Right atrium auricular region (tissue), 2 donors: ENCODE measurements at places on chromosomes 16 and 17. TPM values are rescaled to one million over a fixed set of nuclear protein-coding genes. Genes with fewer than 3 reads are reported as not detected.

GRCh38 chr17:75856062-75856756 is 1.1 kb upstream of the WBP2 start:
- peaks cover 40% of the 10 kb centered on the region for H3K4me1 ChIP-seq
- DNase-seq = no peak
- no peaks in the 10 kb centered on the region for H3K27me3 ChIP-seq
- H3K4me3 ChIP-seq = peak overlapping the region; percentile 82

GRCh38 chr16:57871456-57871855 is 69.2 kb upstream of the KIFC3 start:
- no peak for DNase-seq
- H3K4me1 ChIP-seq = no peaks in the 10 kb centered on the region
- no peak overlapping the region for H3K4me3 ChIP-seq
- no peaks in the 10 kb centered on the region for H3K36me3 ChIP-seq
- H3K27me3 ChIP-seq = no peaks in the 10 kb centered on the region

- peak; percentile 5 for DNase-seq
- no peaks in the 10 kb centered on the region for H3K4me1 ChIP-seq
- no peak overlapping the region for H3K4me3 ChIP-seq
- no peaks in the 10 kb centered on the region for H3K27me3 ChIP-seq
- no peak overlapping the region for H3K27ac ChIP-seq
- H3K36me3 ChIP-seq = no peaks in the 10 kb centered on the region
Measured at GRCh38 chr16:79610771-79611170, 10.2 kb upstream of the MAF start.

DNA sequence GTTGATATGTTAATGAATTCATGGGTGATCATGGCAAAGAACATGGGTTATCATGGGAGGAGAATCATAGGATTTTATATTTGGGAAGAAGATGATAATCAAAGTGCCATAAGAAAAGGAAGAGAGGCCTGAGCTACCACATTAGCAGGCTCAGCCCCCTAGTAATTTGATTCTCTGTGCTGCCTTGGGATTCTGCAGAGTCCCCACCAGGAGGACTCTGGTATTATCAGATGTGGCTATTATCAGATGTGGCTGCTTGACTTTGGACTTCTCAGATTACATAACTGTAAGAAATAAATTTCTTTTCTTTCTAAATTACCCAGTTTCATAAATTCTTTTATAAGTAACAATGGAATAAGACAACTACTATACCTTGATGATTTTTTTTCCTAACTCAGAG is 137.6 kb downstream of the ITFG1 start:
- H3K4me3 ChIP-seq = no peak overlapping the region
- H3K27ac ChIP-seq = no peak overlapping the region
- no peaks in the 10 kb centered on the region for H3K4me1 ChIP-seq

DNA sequence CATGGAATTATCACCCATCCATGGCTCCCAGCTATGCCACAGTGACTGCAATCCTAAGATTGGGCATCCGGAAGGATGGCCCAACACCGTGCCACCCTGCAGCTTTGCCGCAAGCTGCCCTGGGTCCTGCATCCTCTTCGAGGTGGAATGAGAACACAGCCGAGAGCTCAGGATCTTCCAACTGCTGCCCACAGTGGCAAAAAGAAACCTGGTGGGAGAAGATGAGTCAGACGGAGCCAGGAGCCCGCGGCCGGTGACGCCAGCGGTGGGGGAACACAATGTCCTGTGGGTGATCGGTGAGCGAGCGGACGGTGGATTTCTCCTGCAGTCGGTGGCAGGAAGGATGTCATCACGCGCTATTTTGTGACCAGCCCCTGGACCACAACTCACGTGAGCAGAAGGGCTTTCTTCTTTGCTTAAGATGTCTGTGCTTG is 20.1 kb downstream of the CD7 start:
- DNase-seq = peak; percentile 94
- peak overlapping the region; percentile 82 for H3K27ac ChIP-seq
- no peaks in the 10 kb centered on the region for H3K4me1 ChIP-seq
- H3K27me3 ChIP-seq = no peaks in the 10 kb centered on the region

GRCh38 chr16:1900452-1900774 is 17.8 kb downstream of the HS3ST6 start:
- DNase-seq = no peak
- no peaks in the 10 kb centered on the region for H3K4me1 ChIP-seq
- no peak overlapping the region for H3K27ac ChIP-seq

DNA sequence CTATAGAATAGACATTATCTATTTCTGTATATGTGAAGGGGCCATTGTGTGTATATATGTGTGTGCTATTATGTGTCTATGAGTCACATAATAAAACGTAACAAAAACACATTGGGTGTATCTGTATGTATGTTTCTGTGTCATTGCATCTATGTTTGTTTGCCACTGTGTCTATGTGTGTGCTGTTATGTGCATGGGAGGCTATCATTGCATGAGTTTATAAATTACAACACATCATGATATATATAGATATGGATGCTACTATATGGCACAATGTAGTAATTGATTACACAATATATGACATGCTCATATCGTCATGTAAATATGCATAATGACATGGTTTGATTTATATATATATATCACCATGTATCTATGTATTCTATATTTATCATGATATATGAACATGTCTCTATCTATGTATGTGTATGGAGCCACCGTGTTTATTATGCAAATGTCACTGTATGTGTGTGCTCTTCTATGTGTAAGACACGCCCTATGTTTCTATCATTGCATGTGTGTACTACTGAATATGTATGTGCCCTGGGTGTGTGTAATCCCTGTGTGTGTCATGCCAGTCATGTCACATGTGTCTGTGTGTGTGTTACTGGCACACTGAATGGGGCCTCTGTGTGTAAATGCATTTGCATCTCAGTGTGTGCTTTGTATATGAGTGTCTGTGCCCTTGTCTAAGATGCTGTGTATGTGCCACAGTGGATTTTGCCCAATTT is 1.4 kb upstream of the TSPOAP1 start:
- no peaks in the 10 kb centered on the region for H3K36me3 ChIP-seq
- peaks cover 3% of the 10 kb centered on the region for H3K27me3 ChIP-seq
- H3K4me3 ChIP-seq = no peak overlapping the region
- H3K4me1 ChIP-seq = no peaks in the 10 kb centered on the region
- no peak overlapping the region for H3K27ac ChIP-seq

DNA sequence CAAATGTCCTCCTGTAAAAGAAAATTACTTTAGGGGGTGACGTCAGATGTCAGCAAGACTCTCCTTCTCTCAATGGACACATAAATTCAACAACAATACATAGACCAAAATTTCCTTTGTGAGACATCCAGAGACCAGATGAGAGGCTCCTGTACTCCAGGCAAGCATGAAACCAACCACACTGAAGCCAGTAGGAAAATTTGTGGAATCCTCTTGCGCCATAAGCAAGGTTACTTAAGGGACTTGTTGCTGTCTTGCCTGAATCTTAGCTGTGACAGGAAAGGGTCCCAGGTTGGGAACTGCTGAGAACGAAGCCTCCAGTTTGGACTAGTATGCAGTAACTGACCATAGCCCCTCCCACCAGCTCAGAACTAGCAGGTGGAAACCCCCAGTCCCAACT is 56.0 kb downstream of the CEP112 start:
- no peaks in the 10 kb centered on the region for H3K4me1 ChIP-seq
- H3K36me3 ChIP-seq = no peaks in the 10 kb centered on the region
- DNase-seq = no peak

Gene P2RX1
- total RNA-seq = 0.85 TPM

Gene VASN
- total RNA-seq = 39.0 TPM

Gene RHBDL1
- 1.3 TPM for total RNA-seq

Gene C1QTNF8
- not detected for total RNA-seq
